ENCODE measurements at places on chromosomes 7 and 10.

DNA sequence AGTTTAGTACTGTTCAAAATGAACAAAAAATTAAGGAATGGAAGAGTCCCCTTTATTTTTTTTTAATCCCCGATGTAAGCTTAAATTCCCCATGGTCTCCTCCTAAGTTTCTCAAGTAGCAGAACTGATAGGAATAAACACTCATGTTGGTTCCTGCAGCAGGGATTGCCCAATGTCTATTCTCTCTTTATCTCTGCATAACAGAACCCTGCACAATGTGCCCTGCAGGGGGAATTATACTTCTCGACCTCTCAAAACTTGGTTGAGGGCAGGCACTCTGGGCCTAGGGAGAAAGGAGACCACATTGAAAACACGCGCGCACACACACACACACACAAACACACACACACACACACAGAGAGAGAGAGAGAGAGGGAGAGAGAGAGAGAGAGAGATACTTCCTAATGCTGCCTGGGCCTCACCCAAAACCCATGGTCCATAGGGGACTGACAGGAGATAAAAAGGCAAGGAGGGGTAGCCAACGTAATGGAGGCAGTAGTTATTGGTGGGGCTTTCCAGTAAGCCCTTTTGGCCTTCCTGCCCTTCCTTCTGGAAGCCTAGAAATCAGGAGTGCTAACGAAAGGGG lies 22.7 kb downstream of the JAZF1 start:
- DNase-seq = no peak

- no peak for DNase-seq
These were observed 68.6 kb downstream of the CELF2 start for GRCh38 chr10:11086177-11086840.

DNA sequence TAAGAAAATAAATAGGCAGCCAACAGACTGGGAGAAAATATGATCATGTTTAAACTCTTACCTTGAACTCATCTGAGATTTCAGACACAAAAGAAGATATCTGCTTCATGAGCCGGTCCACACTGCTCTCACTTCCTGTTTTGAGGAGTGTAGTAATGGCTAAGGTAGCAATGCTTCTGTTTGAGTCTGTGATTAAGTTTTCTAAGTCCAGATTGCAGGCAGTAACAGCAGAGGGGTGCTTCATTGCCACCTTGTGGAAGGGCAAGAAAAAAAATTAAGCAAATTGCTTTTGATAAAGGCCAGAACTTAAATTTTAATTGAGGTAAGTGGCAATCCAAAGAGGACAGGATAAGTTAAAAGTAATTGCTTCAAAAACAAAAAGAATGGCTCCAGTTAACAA lies 69.1 kb downstream of the MEST start:
- peak; percentile 23 for DNase-seq

DNA sequence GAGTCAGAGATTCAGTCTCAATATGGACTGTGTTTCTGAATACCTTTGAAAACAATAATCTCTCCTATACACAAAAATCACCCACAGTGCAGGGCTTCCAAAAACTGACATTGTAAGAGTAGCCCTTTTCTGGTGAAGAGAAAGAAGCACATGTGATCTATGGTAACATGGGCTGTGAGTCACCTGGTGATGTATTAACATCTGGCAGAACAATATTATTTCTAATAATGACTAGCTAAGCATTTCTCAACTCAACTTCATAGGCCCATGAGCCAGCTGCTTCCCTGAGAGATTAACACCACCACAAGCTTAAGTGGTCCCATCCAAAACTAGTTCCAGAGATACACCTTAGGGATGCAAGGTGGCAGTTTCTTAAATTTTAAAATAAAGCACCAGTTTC lies 331.0 kb upstream of the NRP1 start:
- no peak for DNase-seq

DNA sequence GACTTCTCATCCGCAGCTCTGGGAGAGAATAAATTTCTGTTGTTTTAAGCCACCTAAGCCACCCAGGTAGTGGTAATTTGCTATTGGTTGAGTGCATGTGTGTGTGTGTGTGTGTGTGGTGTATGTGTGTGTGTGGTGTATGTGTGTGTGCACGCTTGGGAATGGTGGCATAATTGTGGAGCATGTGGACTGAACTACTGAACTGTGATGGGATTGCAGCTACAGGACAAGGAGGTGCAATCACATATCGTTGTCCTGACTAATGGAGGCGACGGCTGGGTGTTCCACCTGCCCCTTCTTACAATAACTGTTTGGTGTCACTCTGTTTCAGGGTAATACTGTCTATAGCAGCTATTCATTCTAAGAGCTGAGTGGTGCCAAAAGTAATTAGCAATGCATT lies 448.7 kb upstream of the PFKP start:
- no peak for DNase-seq

- no peak for DNase-seq
These were observed 152.9 kb upstream of the INHBA start for GRCh38 chr7:41855798-41856197.

GRCh38 chr10:178208-178607 lies 43.0 kb downstream of the ZMYND11 start:
- peak; percentile 9 for DNase-seq

DNA sequence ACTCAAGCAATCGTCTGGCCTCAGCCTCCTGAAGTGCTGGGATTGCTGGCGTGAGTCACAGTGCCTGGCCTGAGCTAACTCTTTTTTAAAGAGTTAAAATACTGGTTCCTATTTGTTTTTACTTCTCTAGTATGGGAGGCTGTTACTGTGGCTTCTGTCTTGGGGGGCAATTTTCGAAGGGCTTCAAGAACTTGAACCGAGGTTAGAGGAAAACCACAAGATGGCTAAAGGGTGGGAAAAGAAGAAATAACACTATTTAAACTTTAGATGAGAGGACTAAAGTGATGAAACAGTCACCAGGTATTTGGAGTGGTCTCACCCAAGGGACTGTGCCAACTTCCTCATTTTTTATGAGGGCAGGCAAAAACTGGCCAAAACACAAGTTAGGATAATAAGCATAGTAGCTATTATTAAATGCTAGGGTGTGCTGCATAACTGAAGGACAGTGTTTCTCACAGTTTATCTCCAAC lies 17.8 kb downstream of the MET start:
- no peak for DNase-seq

DNA sequence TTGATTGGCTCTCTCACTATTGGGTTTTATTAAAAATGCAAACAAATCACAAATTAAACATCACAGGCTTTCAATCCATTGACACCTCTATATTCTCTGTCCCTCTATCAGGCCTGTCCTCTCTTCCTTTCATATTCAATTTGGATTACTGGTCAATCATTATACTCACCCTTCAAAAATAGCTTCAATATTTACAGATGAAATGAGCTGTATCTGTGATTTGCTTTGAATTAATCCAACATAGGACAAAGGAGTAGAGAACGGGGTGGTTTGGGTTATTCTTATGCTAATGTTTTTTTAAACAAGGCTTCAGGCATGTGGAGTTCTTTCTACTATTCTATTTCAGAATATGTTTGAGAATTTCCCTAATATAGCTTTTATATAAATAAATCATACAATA lies 2.3 kb downstream of the TAS2R39 start:
- no peak for DNase-seq

GRCh38 chr10:102332772-102333171 lies 62.7 kb upstream of the NFKB2 start:
- DNase-seq = no peak

- DNase-seq = no peak
These were observed 622 bp downstream of the DYNC1I1 start for GRCh38 chr7:95772771-95773581.

DNA sequence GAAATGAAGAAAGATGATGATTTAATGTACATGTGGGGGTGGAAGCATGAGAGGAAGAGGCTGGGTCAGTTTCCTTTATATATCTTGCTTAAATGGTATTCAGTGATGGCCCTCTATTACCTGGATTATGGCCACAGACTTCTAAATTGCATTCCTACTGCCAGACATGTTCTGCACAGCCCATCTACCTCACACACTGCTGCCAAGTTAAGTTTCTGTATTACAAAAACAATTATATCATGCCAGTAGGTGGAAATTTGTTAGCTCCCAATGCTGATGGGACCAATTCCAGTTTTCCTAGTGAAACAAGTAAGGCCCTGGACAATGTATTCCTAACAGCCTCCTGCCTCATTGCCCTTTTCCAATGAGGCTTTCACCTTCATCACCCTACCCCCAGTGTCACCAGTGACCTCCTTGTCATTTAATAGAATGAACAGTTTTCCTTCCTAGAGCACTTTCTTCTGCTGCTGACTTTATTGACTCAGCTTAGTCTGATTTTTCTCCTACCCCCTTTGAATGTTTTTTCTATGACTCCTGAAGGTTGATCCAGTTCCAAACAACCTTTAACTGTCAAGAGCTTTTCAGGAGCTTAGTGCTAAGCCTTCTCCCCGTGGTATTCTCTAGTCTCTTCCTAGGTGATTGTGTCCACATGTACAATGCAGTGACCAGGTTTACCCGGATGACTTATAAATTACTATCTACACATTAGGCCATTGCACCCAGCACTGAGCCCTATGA lies 316.6 kb upstream of the ANKRD30A start:
- DNase-seq = no peak

DNA sequence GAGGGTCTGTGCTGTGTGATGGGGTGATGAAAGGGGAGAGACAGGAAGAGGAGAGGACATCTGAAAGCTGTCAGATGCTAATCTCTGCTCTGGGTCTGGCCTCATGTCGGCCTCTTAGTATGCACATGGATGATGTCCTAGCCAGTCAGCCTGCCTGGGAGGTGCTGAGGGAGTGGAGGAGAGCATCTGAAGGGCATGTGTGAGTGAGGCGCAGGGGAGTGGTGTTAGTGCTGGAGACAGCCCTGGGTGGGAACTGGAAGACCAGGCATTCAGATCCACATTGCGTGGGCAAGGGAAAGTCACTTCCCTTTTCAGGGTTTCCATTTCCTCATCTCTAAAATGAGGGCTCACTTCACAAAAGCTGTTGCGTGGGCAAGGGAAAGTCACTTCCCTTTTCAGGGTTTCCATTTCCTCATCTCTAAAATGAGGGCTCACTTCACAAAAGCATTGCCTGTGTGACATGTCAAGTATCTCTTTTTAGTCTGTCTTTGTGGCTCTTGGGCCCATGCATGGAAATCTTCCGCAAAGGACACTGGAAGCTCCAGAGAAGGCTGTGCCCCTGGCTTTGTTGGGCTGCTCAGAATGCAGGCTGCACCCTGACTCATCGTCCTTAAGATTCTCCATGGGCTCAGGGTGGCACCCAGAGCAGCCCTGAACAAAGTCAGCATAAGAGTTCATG lies 10.0 kb downstream of the SFTPD start:
- DNase-seq = no peak
